Erythroblast (primary cell): ENCODE measurements at places on chromosomes 3 and 15.

- DNase-seq: no peak
Observed at GRCh38 chr15:94400526-94401298, 169.4 kb downstream of the MCTP2 start.

DNA sequence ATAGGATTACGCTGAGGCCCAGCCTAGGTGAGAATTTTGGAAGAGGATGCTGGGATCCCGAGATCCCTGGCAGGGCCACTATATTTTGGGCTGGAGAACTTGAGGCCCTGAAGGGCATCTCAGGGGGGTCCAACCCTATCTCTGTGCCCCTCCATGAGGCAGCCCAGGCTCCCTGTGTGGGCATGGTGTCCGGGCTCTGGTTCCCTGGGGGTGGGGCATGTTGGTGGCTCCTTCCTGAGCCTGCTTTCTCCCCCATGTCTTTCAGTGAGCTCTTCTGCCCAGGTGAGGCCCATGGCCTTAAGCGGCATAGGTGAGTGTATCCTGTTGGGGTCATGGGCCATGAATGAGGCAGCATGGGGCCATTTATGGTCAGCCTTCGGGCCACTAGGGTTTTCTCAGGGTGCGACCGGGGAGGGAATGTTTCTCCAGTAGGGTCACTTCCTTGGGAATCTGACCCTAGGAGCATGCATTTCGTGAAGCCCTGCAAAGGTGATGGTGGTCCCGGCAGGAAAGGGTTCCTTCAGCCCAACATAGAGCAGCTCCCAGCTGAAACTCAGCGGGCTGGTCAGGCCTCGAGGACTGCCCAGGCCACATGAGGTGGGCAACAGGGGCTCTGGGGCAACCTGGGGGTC lies 191.3 kb downstream of the UBE3A start:
- no peak for DNase-seq

DNA sequence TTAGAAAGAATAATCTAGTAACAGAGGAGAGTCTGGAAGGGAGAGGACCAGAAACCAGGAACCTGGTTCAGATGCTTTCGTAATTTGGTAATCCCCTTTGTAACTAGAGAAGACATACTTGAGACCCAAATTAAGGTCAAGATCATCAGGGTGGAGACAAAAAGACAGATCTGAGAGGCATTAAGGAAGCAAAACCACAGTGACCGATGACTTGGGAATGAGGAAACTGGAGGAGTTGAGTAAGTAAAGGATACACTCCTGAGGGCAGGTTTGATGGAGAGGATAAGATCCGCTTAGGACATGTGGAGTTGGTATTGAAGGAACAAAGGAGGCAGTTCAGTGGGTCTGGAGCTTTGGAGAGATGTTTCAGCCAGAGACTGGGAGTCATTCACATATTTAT lies 23.6 kb upstream of the BCL2A1 start:
- DNase-seq: no peak

DNA sequence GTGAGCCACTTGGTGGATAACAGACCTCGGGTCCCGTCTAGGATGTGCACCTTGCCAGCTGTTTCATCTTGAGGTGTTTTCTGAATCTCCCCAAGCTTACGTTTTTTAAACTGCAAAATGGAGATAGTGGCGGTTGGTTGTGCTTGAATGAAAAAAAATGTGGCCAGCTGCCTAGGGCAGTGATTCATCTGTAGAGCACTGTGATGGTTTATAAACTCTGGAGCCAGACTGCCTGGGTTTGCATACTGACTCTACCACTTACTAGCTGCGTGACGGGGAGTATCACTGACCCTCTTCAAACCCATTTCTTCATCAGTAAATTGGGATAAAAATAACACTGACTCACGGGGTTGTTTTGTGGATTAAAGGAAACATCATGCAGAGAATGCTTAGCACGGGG lies 159.1 kb downstream of the CHL1 start:
- DNase-seq: no peak

DNA sequence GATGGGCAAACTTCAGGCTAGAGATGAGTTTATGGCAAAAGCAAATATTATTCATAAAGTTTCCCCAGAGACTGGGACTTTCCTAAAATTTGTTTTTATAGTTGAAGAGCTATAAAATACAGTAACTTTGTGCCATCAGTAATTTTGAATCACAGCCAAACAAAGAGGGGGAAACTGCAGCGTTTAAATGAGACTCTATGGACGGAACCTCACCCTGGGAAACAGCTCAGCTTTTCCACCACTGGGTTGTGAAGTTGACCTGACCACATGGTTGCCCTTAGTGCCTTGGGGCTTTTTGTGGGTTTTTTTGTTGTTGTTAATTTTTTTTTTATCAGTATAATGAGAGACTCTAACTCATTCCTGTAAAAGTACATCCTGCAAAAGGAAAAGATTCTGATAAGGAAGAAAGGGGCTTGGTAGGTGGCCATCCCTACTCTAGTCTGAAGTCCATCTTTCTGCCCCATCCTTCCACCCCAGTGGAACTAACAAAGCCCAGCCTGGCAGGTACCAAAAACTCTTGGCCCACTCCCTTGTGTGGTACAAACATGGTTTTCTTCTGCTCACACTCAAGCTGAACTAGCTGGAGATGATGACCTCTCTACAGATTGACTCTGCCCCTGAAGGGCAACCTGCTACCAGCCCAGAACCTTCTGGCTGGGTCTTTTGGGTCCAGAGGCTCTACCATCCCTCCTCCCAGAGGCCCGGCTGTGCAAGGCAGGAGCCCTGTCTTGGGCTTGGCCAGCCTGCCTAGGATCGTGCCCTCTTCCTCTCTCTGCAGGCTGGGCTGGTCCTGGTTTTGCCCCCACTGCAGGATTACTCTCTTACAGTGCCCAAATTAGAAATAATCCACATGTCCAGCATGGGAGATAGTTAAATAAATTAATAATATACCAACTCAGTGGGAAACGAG lies 41.2 kb downstream of the RLBP1 start:
- no peak for DNase-seq

DNA sequence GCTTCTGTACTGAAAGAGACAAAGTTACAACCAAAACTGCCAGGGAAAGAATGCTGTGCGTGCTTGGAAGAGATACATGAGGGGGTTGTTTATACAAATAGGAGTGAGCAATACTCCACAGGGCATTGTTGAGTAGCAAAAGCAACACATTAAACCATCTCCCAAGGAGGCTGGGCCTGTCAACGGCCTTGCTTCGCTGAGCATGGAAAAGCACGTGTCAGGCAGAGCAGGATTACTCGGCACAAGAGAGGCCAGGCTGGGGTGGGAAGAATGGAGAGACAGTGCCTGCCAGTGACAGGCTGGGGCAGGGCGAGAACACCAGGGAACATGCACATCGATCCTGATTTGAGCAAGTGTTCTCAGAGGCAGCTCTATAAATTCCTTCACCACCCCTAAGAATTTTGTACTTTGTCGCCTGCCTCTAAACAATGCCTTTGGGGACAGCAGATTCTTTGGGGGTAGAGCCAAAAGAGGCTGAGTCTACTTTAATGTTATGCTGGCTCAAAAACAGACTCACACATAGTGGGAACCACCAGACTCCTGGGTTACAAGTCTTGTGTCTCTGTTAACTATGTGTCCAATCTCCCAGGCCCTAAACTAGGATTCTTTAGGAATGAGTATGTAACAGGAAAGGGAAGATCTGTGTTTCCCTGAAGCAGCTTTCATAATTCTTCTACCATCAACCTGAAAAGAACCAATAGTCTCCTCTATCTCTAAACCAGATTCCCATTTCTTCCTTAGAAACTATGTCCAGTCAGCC lies 67.2 kb downstream of the LIPC start:
- DNase-seq: no peak

DNA sequence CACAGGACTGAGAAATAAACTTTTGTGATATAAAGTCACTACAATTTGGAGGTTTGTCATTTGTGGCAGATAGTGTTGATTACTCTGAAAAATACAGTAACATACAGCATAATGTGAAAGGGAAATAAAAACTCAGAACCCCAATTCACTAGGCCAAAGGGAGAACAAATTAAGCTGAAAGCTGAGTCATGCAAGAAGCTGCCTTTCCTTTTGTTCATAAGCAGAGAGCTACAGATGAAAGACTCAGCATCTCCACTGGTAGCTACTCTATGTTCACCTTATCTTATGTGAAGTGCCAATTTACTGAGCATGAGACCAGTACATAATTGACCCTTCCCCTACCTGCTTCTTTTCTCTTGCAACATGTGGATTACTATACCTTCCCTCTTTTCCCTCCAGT lies 19.3 kb upstream of the SLTM start:
- no peak for DNase-seq

GRCh38 chr3:116863822-116864589 lies 154.4 kb downstream of the TUSC7 start:
- peak; percentile 2 for DNase-seq

- peak; percentile 38 for DNase-seq
Observed at GRCh38 chr3:129106320-129106719, 15.3 kb downstream of the RAB43 start.

GRCh38 chr3:171792531-171792930 lies 17.8 kb downstream of the PLD1 start:
- no peak for DNase-seq

DNA sequence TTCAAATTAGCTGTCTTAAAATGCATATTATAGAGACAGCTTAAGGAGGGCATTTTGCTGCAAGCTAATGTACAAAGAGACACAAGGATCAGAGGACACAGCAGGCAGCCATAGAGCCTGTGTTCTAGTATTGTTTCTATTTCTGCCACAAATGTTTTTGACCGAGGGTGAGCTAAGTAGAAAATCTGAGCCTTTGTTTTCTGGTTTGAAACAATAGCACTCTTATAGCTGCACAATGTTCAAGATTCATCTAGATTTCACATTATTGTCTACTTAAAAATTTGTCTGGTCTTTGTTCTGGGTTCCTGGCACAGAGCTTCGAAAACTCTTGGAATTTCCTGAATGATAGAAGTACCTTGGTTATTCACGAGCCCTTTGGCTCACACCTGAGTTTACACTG lies 40.0 kb upstream of the TUSC7 start:
- no peak for DNase-seq

- no peak for DNase-seq
Observed at GRCh38 chr15:85937661-85938060, 142.0 kb upstream of the AGBL1 start.

- no peak for DNase-seq
Observed at GRCh38 chr3:24120434-24120833, 175.3 kb downstream of the NR1D2 start.

- peak; percentile 45 for DNase-seq
Observed at GRCh38 chr15:40050788-40051470, 11.9 kb upstream of the SRP14 start.
